GM23338 (cell line): ENCODE measurements at places on chromosomes 7 and 10. TPM values are rescaled to one million over a fixed set of nuclear protein-coding genes. Genes with fewer than 3 reads are reported as not detected.
A peak's percentile ranks its signal among the peaks of the same experiment; 100 is the strongest.

The PTN gene
- polyA plus RNA-seq = 39.4 and 42.2 TPM in 2 replicates

The WDR86 gene
- polyA plus RNA-seq = 7.1 and 9.1 TPM in 2 replicates

The EPHB6 gene
- 27.5 and 33.2 TPM in 2 replicates for polyA plus RNA-seq

The ADAMTS14 gene
- 1.5 and 1.9 TPM in 2 replicates for polyA plus RNA-seq

The CC2D2B gene
- polyA plus RNA-seq = 0.80 and 0.92 TPM in 2 replicates

The ABCB1 gene
- 0.42 and 0.53 TPM in 2 replicates for polyA plus RNA-seq

The COL17A1 gene
- polyA plus RNA-seq = 0.64 and 1.1 TPM in 2 replicates

DNA sequence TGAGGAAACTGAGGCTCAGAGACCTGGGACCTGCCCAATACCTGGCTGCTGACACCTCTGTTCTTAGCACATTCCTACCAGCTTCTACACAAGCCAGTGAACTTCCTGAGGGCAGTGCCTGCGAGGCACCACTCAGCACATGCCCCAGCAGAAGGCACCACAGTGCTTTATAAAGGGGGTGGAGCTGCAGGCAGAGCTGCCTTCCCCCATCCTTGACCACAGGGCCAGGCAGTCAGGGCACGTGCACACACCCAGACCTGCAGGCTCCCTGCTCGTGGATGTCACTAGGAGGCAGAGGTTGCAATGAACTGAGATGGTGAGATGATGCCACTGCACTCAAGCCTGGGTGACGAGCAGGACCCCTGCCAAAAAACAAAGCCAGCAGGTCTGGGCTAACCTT, 39.2 kb upstream of the TUBB8 start:
- H3K4me3 ChIP-seq = no peak overlapping the region
- H3K27me3 ChIP-seq = no peaks in the 10 kb centered on the region
- no peak overlapping the region for H3K27ac ChIP-seq
- DNase-seq = no peak
- H3K36me3 ChIP-seq = no peaks in the 10 kb centered on the region

DNA sequence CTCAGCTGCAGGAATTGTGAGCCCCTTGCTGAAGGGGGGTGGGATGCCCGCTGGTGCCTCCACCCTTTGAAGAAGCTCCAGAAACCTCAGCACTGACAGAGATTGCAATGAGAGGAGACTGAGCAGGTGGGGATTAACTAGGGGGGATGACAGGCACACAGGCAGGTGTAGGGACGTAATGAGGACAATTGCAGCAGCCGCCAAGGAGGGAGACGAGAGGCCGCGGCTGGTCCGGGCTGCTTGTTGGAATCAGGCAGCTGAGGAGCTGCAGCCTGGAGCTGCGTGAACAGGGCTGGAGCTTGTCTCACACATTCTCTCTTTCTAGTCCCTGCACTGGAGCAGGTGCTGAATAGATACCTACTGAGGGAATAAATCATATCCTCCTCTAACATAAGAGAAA, 122.0 kb upstream of the TCERG1L start:
- DNase-seq = no peak
- H3K27ac ChIP-seq = no peak overlapping the region
- no peaks in the 10 kb centered on the region for H3K36me3 ChIP-seq

DNA sequence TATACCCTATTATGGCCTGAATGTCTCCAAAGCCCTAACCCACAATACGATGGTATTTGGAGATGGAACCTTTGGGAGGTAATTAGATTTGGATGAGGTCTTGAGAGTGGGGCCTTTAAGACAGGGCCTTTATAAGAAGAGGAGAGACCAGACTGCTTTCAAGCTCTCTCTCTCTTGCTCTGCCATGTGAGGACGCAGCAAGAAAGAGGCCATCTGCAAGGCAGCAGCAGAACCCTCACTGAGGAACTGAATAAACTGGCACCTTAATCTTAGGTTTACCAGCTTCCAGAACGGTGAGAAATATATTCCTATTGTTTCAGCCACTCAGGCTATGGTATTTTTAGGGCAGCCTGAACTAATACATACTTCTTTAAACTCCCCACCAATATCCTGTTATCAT, 2.0 kb upstream of the GNAI1 start:
- H3K27ac ChIP-seq = no peak overlapping the region
- peaks cover 43% of the 10 kb centered on the region for H3K27me3 ChIP-seq
- no peak overlapping the region for H3K4me3 ChIP-seq
- H3K36me3 ChIP-seq = no peaks in the 10 kb centered on the region
- peaks cover 22% of the 10 kb centered on the region for H3K4me1 ChIP-seq
- DNase-seq = no peak

DNA sequence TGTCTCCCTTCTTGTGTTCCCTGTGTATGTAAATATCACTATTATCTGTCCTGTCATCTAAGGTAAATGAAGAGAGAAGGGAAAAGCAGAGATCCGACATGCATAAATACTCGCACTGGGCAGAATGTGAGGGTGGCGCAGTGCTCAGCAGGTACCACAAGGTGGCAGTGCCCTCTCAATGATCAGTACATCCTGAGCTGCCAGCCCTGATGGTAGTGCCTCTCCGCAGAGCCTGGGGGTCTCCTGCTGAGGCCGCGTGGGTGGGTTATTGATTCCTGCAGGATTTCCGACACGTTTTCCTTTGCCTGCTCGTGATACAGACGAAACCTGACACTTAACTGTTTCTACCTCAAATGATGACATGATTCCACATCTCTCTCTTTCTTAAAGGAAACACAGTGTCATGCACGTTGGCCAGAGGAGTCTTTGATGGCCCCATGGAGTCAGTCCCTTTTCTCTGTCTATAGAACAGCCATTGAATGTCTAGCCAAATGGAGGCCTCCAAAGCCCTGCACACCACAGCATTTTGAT, 19.8 kb downstream of the RGR start:
- H3K27me3 ChIP-seq = no peaks in the 10 kb centered on the region
- H3K4me3 ChIP-seq = no peak overlapping the region
- no peaks in the 10 kb centered on the region for H3K36me3 ChIP-seq
- peaks cover 3% of the 10 kb centered on the region; the same call in 1 of the 2 replicates for H3K4me1 ChIP-seq
- H3K27ac ChIP-seq = no peak overlapping the region

GRCh38 chr10:127833804-127834203, 58.9 kb downstream of the CLRN3 start:
- H3K27me3 ChIP-seq = no peaks in the 10 kb centered on the region
- H3K4me3 ChIP-seq = no peak overlapping the region
- DNase-seq = no peak
- no peaks in the 10 kb centered on the region for H3K36me3 ChIP-seq
- no peaks in the 10 kb centered on the region for H3K4me1 ChIP-seq
- no peak overlapping the region for H3K27ac ChIP-seq

DNA sequence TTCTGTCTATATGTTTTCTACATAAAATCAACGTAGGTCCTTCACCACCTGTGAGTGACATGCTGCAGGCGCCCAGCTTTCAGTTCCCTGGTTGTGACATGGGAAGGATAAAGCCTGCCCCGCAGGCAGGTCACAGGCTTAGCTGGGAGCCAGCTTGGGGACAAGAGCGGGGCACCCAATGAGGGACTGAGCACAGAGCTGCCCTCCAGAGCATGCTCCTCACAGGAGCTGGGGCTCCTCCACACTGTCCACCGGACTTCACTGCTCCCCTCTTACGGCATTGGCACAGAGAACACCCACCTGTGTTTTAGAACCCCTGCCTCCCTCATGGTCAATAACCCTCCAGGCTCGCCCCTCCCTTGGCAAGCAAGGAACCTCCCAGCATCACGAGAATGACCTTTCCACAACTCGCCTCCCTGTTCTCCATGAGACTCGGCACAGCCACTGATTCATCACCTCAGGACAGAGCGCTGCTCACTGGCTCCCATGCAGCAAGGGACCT, 187.1 kb downstream of the TNS3 start:
- no peaks in the 10 kb centered on the region for H3K36me3 ChIP-seq
- DNase-seq = no peak
- H3K4me1 ChIP-seq = no peaks in the 10 kb centered on the region

DNA sequence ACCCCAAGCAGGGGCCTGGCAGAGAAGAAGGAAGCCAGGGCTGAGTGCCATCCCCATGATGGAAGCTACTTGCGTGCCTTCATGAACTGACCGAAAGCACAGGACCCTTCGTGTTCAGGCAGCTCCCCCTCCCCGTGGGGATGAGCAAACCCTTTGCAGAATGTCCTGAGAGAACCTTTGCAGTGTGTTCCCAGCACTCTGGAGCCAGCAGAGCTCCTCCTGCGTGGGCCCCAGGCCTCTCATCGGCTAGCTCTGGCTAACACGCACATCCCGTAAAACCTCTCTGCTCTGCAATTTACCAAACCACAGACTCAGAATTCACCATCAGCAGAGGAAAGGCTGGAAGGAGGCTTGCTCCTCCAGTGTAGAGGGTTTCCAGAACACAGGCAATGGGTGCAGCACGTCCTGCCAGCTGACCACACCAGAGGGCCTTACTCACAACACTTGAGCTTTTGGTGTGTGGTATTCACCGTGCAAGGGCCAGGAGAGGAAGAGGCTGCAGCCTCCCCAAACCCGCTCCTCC, 3.1 kb downstream of the SH3PXD2A start:
- H3K4me1 ChIP-seq = peaks cover 16% of the 10 kb centered on the region
- peaks cover 38% of the 10 kb centered on the region for H3K27me3 ChIP-seq
- H3K36me3 ChIP-seq = no peaks in the 10 kb centered on the region
- no peak for DNase-seq

- DNase-seq = peak; percentile 54
- H3K4me3 ChIP-seq = no peak overlapping the region
- H3K27ac ChIP-seq = no peak overlapping the region
- peaks cover 20% of the 10 kb centered on the region for H3K4me1 ChIP-seq
- peaks cover 100% of the 10 kb centered on the region for H3K27me3 ChIP-seq
These were observed 7.5 kb downstream of the HOXA4 start for GRCh38 chr7:27123007-27123476.

DNA sequence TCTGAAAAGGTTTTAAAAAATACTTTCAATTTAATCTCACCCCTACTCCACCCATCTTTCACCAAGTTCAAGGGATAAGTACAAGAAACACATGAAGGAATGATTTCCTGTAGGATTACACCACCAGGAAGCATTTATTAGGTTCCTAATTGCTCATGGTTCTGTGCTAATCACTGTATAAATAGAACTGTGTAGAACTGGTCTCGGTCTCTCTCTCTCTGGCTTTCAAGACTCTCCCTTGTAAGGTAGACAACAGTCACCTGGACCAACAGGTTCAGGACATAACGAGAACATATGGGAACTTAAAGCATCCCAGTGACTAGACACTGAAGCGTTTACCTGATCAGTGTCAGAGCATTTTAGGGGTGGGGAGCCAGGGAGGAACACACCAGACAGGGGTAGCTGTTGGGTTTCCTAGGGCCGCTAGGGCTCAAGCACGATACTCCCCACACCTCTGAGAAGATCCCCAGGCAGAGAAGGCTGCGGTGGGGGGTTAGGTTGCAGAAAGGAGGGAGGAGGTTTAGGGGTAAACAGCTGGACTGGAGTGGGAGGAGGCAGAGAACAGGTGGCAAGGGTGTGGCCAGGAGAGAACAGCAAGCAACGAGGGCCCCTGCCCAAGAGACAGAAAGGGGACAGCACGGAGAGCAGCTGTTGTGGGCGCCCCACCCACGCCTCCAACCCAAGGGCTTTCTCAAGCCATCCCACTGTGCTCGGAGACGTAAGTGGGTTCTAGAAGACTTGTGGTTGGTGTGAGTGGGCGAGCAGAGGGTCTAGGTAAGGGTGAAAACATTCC, 52.5 kb upstream of the USP6NL start:
- no peaks in the 10 kb centered on the region for H3K36me3 ChIP-seq
- H3K27me3 ChIP-seq = no peaks in the 10 kb centered on the region
- no peak for DNase-seq
- H3K27ac ChIP-seq = no peak overlapping the region
- H3K4me3 ChIP-seq = no peak overlapping the region
- H3K4me1 ChIP-seq = no peaks in the 10 kb centered on the region

- peaks cover 13% of the 10 kb centered on the region for H3K4me1 ChIP-seq
- no peak overlapping the region for H3K4me3 ChIP-seq
- DNase-seq = no peak
- H3K27ac ChIP-seq = no peak overlapping the region
- no peaks in the 10 kb centered on the region for H3K27me3 ChIP-seq
- H3K36me3 ChIP-seq = no peaks in the 10 kb centered on the region
These were observed 31.1 kb upstream of the ADD3 start for GRCh38 chr10:109976681-109977080.

DNA sequence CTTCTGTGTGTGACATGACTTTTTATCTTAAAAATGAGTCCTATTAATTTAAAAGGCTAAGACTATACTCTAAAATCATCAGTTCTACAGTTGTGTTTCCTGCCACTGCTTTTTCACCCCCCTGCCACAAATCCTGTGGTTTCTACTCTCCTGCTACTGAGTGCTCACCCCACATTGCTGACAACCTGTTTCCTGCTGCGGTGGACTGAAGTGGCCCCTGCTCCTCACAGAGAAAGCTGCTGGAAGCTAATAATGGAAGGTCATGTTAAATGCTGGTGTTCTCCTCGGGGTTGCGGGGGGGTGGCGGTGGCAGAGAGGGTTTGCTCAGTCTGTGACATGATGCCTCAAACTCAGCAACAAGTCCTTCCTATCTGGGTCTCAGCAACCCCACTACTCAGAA, 113.2 kb upstream of the INHBA start:
- 0 out of 2 replicates have a peak, but pooled peaks cover 8% of the 10 kb centered on the region for H3K4me1 ChIP-seq
- no peak overlapping the region for H3K27ac ChIP-seq
- no peaks in the 10 kb centered on the region for H3K36me3 ChIP-seq

DNA sequence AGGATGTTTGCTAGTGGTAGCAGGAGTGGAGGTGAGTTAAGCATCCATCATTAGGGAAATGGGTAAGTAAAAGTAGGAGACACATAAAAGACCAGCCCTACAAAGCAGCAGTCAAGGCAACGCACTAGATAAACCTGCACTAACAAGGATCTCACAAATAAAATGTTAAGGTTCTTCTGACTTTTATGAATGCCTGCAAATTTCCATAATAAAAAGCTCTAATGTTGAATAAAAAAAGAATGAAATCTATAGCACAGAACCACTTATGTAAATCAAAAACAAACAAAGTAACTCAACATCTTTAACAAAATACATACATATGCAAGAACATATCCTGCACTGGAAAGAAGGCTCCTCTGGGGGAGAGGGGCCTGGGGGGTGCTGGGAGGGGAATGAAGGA, 4.6 kb downstream of the SGMS1 start:
- peak overlapping the region; percentile 90 for H3K27ac ChIP-seq
- no peaks in the 10 kb centered on the region for H3K36me3 ChIP-seq
- H3K4me3 ChIP-seq = peak overlapping the region; percentile 86
- peaks cover 4% of the 10 kb centered on the region; the same call in 1 of the 2 replicates for H3K27me3 ChIP-seq
- DNase-seq = peak; percentile 45
- peaks cover 76% of the 10 kb centered on the region for H3K4me1 ChIP-seq

DNA sequence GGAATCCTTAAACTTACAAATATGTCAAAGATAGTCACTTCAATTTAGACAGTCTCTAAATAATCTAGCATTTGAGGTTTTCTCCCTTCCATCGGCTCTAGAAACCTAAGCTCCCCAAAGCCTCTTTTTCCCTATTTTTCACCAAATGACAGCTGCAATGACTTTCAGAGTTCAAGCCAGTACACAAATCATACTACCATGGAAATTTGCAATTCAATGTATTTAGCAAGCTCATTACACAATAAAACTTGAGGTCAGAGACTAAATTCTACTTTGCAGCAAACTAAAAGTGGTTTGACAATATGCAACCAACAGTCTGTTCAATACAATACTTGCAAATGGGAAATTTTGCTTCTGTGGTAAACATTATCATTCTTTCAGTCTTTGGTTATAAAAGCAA, 80.3 kb downstream of the SKIDA1 start:
- no peak overlapping the region for H3K4me3 ChIP-seq
- H3K27me3 ChIP-seq = no peaks in the 10 kb centered on the region
- H3K27ac ChIP-seq = no peak overlapping the region
- DNase-seq = no peak
- H3K36me3 ChIP-seq = no peaks in the 10 kb centered on the region

GRCh38 chr7:158685693-158686092, 18.9 kb downstream of the NCAPG2 start:
- no peaks in the 10 kb centered on the region for H3K4me1 ChIP-seq
- H3K4me3 ChIP-seq = no peak overlapping the region
- peaks cover 77% of the 10 kb centered on the region for H3K36me3 ChIP-seq

GRCh38 chr10:104026762-104027161, 58.9 kb downstream of the COL17A1 start:
- no peaks in the 10 kb centered on the region for H3K27me3 ChIP-seq
- H3K27ac ChIP-seq = no peak overlapping the region
- peaks cover 7% of the 10 kb centered on the region for H3K4me1 ChIP-seq
- no peak for DNase-seq
